T-cell (primary cell): ENCODE measurements at places on chromosomes 1 and 21. TPM values are rescaled to one million over a fixed set of nuclear protein-coding genes. Genes with fewer than 3 reads are reported as not detected.

- no peak overlapping the region for H3K27ac ChIP-seq
- no peaks in the 10 kb centered on the region for H3K36me3 ChIP-seq
- H3K4me1 ChIP-seq: no peaks in the 10 kb centered on the region
Measured at GRCh38 chr1:111768625-111769024, 12.9 kb downstream of the DDX20 start.

DNA sequence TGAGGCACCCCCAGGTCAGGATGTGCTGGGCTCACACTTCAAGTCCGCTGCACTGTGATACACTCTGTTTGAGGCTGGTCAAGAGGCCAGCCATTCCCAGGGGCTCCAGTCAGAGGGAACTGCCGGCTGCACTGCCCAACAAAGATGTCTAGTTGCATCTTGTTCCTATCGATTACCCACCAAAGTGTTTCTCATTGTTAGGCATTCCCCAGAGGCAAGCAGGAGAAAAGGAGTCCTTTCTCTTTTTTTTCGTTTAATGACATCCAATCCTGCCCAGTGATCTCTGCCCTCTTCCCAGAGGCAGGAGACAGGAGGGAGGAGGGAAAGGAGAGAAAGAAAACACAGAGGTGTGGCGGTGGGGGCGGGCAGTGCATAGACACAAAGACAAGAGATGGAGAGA, 150.4 kb downstream of the OMA1 start:
- H3K4me1 ChIP-seq: peaks cover 19% of the 10 kb centered on the region
- no peaks in the 10 kb centered on the region for H3K36me3 ChIP-seq

RIPPLY3 gene
- total RNA-seq: not detected

GRCh38 chr1:160353223-160353622, 10.0 kb downstream of the NCSTN start:
- H3K27ac ChIP-seq: no peak overlapping the region
- no peaks in the 10 kb centered on the region for H3K4me1 ChIP-seq
- no peak for DNase-seq

DNA sequence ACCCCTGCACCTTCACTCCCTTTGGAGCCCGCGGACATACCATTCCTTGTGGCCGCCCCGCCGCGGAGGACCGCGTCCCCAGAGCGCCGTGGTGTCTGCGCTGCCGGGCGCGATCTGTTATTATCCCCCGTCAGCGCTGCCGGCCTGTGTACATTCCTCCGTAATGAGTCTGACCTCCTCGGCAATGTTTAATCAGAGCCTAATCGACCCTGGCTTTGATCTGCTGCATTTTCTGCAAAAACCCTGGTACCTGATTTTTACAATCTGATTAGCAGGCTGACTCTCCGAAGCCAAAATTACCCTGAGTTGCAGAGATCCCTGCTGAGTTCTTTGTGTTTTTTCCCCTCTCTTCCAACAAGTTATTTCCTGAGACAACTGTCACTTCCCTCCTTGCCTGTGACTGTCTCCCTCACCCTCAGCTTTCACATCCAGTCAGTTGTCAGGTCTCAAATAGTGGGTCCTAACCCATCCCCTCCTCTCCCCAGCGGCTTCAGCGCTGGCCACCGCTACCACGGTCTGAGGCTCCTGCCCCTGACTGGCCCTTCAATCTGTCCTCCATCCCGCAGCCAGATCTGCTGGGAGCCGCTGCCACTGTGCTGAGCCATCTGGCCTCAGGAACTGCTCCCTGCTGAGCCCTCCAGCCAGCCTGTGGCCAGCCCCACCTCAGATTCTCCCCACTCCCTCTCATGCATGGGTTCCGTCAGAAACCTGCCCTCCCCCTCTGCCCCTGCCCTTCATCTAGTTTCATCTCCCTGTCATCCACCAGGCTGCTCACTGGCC, 53.5 kb downstream of the GLIS1 start:
- no peak overlapping the region for H3K27ac ChIP-seq
- no peaks in the 10 kb centered on the region for H3K36me3 ChIP-seq
- H3K4me1 ChIP-seq: peaks cover 9% of the 10 kb centered on the region
- H3K27me3 ChIP-seq: peaks cover 53% of the 10 kb centered on the region
- H3K4me3 ChIP-seq: no peak overlapping the region

GRCh38 chr1:39671793-39672550, at the start of gene NT5C1A:
Gene NT5C1A (minus strand): TSS chr1:39672107. CDS start chr1:39672038, 69 bp downstream.
- peak within 1 kb of the TSS; percentile 15 for H3K4me3 ChIP-seq
- H3K27me3 ChIP-seq: peaks cover 55% of the 10 kb centered on the region
- no peaks in the 10 kb centered on the region for H3K4me1 ChIP-seq

LEFTY1 gene
- 0.35 TPM for total RNA-seq

C1orf115 gene
- 0.45 TPM for total RNA-seq

DNA sequence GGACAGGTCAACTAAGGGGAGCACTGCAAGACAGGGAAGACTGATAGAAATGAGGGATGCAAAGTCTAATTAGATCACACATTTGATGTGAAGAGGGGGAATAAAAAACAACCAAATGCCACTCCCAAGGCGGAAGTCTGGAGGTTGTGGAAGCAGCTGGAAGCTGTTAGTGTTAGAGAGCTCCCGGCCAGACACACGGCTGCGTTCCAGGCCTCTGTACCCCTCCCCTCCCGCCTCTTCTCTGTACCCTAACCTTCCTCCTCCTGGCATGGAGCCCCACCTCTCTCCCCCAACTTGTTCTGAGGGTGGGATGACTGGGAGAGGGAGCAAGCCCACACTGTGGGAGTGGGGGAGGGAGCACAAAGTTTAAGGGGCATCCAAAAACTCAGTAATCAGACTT, 67.0 kb downstream of the PLEKHA6 start:
- H3K4me1 ChIP-seq: peaks cover under 1% of the 10 kb centered on the region
- H3K36me3 ChIP-seq: no peaks in the 10 kb centered on the region
- no peak for DNase-seq
- peaks cover 25% of the 10 kb centered on the region for H3K27me3 ChIP-seq

HCRTR1 gene
- total RNA-seq: not detected

- H3K27ac ChIP-seq: no peak overlapping the region
- H3K27me3 ChIP-seq: peaks cover 6% of the 10 kb centered on the region
- H3K4me1 ChIP-seq: no peaks in the 10 kb centered on the region
- DNase-seq: no peak
- H3K36me3 ChIP-seq: no peaks in the 10 kb centered on the region
Measured at GRCh38 chr1:147725685-147726084, 34.7 kb downstream of the GJA5 start.

GRCh38 chr1:77509898-77510297, 172.6 kb downstream of the ZZZ3 start:
- no peaks in the 10 kb centered on the region for H3K27me3 ChIP-seq
- no peak for DNase-seq
- H3K27ac ChIP-seq: no peak overlapping the region
- no peaks in the 10 kb centered on the region for H3K36me3 ChIP-seq
- no peaks in the 10 kb centered on the region for H3K4me1 ChIP-seq

COL18A1 gene
- 34.7 TPM for total RNA-seq

DNA sequence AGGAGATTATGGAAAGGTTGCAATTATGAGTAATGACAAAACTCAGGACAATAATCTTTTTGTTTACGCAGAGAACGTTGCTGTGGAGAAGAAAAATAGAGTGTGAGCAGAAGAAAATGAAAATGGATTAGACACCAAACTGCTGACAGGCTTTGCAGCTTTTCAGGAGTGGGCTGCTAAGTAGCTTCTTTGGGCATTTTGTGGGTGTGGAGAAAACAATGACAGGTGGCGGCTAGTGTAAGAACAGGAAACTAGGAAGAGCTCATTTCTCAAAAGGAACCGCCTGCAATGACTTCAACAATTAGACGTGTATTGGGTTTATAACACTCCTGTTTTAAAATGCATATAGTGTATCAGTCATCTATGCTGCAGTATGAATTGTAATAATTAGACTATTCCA, 18.3 kb upstream of the PALMD start:
- no peak for DNase-seq
- H3K27me3 ChIP-seq: no peaks in the 10 kb centered on the region
- no peaks in the 10 kb centered on the region for H3K4me1 ChIP-seq

GRCh38 chr1:1324084-1324523, 356 bp downstream of the INTS11 start:
- peak overlapping the region; percentile 49 for H3K4me3 ChIP-seq
- peaks cover 17% of the 10 kb centered on the region for H3K4me1 ChIP-seq

DNA sequence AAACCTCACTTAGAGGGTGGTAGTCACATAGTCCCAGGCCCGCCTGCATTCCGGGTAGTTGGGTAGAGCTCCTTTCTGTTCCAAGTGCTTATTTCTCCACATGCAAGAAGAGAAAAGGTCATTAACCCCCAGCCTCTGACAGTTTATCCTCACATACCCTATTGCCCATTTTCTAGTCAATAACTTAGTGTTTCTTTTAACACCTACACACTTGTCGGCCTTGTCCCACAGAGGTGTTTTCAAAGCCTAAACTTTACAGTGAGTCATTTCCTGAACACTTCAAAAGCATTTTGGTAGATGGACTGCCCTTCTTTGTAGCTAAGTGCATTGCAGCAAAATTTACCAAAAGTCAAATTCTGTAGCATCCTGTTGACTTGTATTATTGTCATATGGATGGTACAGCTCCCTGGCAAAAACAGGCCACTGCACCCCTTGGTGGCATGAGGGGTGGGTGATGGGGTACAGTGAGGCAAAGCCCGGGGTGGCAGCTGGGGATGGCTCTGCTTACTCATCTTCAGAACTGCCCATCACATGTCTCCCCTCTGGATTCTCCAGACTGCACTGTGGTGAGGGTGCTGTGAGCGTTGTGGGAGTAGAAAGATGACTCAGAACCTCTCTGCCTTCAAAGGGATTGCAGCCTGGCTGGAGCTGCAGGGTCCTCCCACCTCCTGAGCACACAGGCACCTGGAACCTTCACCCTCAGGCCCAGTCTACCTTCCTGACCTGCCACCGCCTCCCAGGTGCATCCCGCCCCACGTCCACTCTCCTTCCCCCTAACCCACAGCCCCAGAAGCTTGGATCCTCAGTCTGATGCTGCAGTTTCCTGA, 45.8 kb upstream of the DMRTB1 start:
- H3K27me3 ChIP-seq: no peaks in the 10 kb centered on the region
- H3K36me3 ChIP-seq: no peaks in the 10 kb centered on the region
- H3K27ac ChIP-seq: peak overlapping the region; percentile 97
- peak; percentile 34 for DNase-seq
- no peak overlapping the region for H3K4me3 ChIP-seq

- no peak overlapping the region for H3K27ac ChIP-seq
- H3K36me3 ChIP-seq: no peaks in the 10 kb centered on the region
- no peak overlapping the region for H3K4me3 ChIP-seq
- DNase-seq: no peak
- H3K4me1 ChIP-seq: peaks cover 3% of the 10 kb centered on the region
- H3K27me3 ChIP-seq: peaks cover 12% of the 10 kb centered on the region
Measured at GRCh38 chr1:201156819-201157218, 2.5 kb upstream of the TMEM9 start.

GRCh38 chr1:244863491-244864252, 671 bp downstream of the HNRNPU start:
- peak overlapping the region; percentile 100 for H3K27ac ChIP-seq
- H3K4me1 ChIP-seq: peaks cover 31% of the 10 kb centered on the region
- peaks cover 25% of the 10 kb centered on the region for H3K36me3 ChIP-seq
- H3K27me3 ChIP-seq: no peaks in the 10 kb centered on the region
- H3K4me3 ChIP-seq: peak overlapping the region; percentile 99
- peak; percentile 40 for DNase-seq

GUCA2B gene
- not detected for total RNA-seq

DNA sequence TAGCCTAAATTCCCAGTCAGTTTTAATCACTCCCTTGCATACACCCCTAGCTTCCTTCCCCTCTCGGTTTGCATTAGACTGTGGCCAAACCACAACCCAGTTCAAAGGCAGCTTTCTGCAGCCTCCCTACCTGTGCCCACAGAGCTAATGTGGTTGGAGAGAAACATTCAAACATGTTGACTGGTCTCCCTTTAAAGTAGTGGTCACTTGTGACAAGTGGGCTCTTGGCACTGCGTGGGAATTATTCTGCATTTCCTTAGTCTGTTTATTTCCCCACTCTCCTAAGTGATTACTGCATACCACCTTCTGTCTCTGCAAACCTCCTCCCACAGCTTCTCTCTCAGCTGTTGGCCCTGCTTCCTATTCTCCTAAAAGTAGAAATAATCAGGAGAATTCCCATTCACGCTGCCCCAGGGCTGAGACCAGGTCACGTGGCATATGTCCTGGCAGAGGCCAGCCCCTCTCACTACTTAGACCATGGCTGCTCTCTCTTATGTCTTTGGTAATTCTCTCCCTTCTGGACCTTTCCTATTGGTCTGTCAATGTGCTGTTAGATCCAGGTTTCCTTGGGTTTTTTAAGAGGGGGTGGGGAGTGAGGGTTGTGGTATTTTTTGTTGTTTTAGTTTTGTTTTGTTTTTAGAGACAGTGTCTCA, 38.4 kb upstream of the CD101 start:
- no peak overlapping the region for H3K4me3 ChIP-seq
- H3K27me3 ChIP-seq: no peaks in the 10 kb centered on the region
- no peaks in the 10 kb centered on the region for H3K36me3 ChIP-seq
- H3K4me1 ChIP-seq: peaks cover 11% of the 10 kb centered on the region
- DNase-seq: no peak
- H3K27ac ChIP-seq: no peak overlapping the region
